Pulmonary artery endothelial cell (primary cell): ENCODE measurements at places on chromosomes 13 and 19. TPM values are rescaled to one million over a fixed set of nuclear protein-coding genes. Genes with fewer than 3 reads are reported as not detected.

- no peak for DNase-seq
Measured at GRCh38 chr13:97005625-97006262, 11.5 kb upstream of the OXGR1 start.

DNA sequence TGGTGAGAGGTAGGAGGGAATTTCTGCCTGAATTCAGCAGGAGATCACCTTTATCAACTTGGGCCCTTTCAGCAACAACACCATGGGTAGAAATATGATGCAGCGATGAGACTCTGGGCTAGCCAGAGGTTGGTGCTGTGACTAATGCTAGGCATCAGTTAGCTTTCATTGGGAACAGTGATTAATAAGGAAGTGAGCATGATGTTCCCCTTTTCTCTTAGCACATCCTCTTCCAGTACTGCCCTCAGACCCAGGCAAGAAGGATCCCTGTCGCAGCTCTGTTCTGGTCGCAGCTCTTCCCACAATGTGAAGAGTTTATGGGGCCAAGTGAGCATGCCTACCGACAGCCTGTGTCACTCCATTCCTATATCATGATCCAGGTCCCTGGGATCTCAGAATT lies 100.5 kb downstream of the FLT1 start:
- no peak for DNase-seq

The CPB2 gene
- total RNA-seq: not detected in 2 replicates

DNA sequence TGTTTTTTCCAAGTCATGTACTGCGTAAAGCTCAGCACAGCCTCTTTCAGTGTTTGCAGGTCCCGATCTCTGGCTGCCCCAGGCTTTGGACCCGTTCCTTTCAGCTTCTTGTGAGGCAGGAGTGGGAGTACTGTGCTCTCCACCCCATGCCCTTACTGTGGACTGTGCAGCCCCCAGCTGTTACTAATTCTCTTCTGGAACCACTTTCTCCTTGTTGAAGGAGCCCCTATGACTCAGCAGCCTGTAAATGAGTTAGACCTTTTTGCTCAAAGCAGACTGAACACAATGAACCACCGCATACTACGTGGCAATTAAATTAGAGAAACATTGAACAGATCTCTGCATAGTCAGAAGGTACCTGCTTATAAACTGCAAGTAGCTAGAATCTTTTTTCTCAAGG lies 39.0 kb downstream of the SERTM1 start:
- no peak for DNase-seq

The LDLR gene
- total RNA-seq: 98.5 and 115 TPM in 2 replicates

DNA sequence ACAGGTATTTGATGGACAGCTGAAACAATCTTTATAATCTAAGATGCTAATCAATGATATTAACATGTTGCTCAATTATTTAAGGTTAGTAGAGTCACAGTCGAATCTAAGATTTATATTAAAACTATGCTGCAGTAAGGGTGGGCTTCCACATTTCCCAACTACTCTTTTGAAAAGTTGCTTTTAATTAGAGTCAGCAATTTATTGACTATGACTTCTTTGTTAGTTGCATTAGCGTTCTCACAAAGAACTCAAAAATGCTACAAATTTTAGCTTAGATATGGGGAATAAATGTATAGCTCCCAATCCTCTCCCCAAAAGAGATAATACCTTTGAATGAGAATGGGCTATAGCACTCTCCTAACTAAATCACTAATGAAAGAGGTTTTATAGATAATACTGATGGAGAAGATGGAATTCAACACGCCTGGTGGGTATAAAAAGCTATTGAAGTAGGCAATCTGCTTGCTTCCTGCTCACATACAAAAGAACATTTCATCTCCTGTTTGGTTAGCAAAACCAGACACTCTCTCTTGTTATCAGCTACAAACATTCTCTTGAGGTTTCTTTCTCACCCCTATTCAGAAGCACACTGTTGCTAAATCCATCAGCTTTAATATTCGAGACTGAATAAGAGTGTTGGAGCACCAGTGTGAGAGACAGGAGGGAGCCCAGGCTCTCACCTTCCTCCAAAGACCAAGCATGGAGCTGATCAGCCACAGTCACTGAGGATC lies 2.4 kb upstream of the FLT1 start:
- no peak for DNase-seq
